ELF-1 (cell line): ENCODE measurements at places on chromosomes 1 and 21.

GRCh38 chr21:18147678-18148077, 97.0 kb upstream of the CHODL start:
- no peak for DNase-seq

DNA sequence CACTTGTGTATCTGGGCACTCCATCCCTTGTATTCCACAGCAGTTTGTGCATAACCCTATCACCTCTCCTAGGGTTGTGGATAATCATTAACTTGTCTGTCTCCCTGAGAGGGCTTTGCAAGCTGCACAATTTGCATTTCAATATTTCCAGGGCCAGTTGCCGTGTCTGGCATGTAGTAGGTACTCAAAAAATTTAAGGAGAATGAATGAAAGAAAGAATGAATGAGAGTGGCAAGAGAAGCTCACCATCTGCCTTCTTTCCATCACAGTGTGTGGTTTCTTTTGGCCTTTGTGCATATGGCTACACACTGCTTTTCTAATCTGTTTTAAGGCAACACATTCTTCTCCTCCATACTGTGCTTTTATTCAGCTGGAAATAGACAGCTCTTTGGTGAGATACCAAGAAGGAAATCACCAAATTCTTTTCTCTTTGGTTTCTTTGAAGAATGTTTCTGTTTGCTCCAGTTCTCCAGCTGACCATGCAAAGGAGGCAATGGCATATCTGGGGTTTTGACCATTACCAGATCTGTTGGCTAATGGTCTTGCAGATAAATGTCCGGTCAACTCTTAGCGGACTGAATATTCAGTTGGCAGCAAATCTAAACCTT, 49.4 kb downstream of the NGF start:
- no peak for DNase-seq

DNA sequence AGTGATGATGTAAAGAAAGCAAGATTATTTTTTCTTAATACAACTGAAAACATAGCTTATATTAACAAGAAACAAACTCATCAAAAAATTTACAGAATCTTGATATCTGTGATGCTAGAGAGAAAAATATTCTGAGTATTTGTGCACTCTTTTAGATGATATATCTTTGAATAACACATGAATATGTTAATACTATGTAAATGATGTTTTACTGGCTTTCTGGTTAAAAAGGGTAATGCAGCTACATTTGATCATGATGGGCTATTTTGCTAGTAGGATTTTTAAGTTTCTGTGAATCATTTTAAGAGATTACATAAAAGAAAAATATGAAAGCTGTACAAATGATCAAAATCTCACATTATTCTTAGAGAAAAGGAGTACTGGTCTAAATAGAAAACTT, 114.5 kb downstream of the GRIK1 start:
- no peak for DNase-seq

GRCh38 chr1:61828805-61829204, 86.5 kb downstream of the PATJ start:
- DNase-seq = no peak

DNA sequence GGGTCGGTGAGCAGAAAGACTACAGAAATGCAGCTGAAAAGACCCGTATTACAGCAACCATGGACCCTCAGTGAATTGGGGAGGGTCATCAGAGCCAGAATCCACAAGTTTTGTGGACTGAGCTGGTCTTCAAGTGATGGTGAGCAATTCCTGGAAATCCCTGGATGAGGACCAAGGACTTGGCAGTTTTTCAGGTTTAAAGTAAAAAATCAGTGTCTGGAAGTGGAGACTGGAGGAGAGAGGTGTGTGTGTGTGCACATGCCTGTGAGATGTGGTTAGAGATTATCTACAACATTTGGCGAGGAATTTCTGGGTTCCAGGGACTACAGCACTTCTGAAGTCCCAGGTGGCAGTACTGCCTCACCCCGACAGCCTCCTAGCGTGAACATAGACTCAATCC, 56.4 kb downstream of the KIRREL1 start:
- no peak for DNase-seq

DNA sequence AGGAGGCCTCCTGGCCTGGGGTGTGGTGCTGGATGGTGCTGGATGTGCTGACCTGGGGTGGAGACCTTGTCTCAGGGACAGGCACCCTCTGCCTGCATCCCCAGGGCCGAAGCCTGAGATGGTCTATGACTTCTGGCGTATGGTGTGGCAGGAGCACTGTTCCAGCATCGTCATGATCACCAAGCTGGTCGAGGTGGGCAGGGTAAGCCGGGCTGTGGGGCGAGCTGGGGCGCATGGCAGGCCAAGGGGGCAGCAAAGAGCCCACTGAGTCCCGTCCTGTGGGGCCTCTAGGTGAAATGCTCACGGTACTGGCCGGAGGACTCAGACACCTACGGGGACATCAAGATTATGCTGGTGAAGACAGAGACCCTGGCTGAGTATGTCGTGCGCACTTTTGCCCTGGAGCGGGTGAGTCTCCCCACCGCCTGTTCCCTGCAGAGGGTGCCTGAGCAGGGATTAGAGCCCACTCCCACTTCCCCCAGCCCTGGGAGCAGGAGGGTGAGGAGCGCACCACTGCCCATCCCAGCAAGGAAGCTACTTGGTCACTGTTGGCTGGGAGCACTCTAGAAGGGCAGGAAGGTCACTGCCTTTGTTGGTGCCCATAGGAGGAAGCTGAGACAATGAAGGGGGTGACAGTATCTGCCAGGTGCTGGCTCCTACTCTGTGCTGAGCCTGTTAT, 75.2 kb downstream of the PTPRU start:
- no peak for DNase-seq

- DNase-seq = no peak
Observed at GRCh38 chr1:95071539-95071938, 1.2 kb downstream of the ALG14 start.

DNA sequence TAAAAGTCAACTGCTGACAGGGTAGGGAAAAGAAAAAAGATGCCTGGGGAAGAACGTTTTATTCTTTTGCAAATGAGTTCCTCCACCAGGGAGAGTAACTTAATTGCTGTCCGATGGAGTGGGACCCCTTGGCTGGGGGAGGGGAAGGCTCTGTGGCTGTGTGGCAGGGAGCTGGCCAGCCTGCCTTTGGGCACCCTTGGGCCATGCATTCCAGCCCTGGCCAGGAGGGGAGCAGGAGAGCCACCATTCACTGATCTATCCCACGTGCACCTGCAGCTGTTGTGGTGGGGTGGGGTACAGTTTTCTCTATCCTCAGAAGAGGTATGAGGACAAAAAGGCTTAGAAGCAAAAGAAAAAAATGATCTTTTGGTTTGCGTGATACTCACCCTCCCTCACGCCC, 116.9 kb downstream of the KCNK1 start:
- DNase-seq = peak; percentile 89

- DNase-seq = no peak
Observed at GRCh38 chr1:10917513-10918454, 94.7 kb upstream of the TARDBP start.

DNA sequence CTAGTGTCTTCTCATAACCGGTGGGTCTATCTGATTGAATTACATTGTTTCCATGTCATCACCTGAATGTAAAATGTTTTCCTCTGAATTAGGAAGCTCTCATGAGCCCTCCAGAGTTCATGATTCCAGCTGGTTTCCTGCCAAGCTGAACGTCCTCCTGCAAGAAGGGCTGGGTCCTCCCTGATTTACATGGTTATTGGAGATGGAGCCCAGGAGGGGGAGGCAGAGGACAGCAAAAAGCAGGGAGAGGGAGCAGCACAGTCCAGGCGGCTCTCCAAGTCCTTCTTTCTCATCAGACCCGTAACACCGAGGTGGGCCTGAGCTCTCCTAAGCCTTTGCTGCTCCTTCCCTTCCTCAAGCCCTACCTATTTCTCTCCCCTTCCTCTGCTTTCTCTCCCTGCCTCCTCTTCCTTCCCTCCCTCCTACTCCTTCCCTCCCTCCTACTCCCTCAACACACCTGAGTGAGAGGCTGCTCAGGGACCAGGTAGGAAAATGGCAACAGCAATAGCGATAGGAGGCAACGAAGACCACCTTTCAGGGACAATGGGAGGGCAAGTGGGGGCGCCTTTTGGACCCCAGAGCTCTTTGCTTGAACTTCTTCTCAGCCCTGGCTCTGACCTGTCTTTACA, 265.9 kb downstream of the PRDM2 start:
- peak; percentile 67 for DNase-seq

DNA sequence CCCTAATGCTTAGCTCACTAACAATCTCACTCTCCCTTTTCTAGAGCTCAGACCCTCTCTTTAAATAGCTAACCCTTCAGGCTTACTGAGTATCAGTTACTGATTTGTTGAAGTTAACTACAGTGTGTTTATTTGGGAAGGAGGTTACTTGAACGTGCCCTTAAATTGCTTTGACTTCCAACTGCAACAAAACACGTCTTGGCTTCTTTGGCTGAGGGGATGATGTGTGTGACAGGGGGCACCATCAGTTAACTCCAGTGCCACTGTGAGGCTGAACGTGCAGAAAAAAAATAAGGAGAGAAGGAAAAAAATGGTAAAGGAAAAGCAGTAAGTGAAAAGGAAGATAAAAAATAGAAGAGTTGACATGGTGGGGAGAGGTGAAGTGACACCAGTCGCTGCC, 75.1 kb upstream of the NRIP1 start:
- DNase-seq = no peak

- DNase-seq = no peak
Observed at GRCh38 chr1:111825217-111825616, 69.5 kb downstream of the DDX20 start.

DNA sequence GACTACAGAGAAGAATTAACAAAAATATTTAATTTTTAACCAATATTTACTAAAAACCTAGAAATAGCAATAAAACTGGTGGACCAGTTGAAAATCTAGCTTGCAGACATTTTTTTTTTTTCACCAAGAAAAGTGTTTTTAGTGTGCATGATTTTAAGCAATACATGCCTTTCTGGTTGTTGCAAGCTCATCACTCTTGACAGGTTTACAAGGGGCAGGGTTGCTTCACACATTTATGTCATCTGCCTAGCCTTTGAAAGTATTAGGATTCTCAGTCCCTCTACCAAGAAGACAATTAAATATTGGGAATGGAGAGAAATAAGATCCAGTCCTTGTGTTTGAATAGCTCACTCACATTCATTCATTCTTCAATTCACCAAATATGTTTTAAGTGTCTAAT, 53.8 kb upstream of the LYPLAL1 start:
- DNase-seq = no peak

GRCh38 chr21:31517664-31518414, 141.7 kb upstream of the SOD1 start:
- DNase-seq = no peak

DNA sequence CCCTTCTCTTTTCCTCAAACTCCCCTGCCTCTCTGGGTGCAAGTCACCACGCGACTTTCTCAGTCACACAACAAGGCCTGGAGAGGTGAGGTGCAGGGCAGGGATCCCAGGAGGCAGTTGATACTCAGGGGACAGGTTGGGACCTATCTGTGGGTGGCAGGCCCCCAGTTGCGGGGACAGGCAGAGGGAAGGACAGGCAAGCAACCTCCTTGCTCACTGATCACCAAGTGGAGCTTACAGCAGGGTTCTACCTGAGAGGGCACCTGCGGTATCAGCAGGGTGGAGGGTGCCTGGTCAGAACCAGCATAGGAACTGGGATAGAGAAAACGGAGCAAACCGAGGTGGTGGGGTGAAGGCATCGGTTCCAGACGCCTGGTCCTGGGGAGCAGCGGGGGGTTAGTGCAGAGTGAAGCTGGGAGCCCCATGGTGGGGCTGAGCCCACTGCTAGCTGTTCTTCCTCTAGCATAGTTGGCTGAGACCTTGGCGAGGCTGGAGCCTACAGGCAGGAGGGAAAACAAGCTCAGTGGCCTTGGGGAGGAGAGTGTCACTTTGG, 24.4 kb upstream of the TENT5C start:
- no peak for DNase-seq

DNA sequence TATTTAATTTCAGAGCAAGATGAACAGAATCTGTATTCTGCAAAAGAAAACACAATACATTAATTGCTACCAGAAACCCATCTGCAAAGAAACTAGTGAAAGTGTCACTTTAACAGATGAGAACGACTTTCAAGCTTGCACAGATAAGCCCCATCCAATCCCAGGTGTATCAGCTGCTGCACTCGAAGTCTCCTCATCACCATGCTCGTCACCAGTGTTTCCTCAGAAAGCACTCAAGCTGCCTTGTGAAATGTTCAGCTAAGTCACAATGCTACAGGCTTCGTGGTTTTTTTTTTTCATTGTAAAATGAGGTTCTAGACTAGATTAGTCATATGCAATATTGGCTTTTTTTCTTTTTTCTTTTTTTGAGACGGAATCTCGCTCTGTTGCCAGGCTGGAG, 3.3 kb upstream of the TOMM20 start:
- DNase-seq = no peak

GRCh38 chr1:162235241-162235800, 141.3 kb downstream of the SPATA46 start:
- DNase-seq = no peak

DNA sequence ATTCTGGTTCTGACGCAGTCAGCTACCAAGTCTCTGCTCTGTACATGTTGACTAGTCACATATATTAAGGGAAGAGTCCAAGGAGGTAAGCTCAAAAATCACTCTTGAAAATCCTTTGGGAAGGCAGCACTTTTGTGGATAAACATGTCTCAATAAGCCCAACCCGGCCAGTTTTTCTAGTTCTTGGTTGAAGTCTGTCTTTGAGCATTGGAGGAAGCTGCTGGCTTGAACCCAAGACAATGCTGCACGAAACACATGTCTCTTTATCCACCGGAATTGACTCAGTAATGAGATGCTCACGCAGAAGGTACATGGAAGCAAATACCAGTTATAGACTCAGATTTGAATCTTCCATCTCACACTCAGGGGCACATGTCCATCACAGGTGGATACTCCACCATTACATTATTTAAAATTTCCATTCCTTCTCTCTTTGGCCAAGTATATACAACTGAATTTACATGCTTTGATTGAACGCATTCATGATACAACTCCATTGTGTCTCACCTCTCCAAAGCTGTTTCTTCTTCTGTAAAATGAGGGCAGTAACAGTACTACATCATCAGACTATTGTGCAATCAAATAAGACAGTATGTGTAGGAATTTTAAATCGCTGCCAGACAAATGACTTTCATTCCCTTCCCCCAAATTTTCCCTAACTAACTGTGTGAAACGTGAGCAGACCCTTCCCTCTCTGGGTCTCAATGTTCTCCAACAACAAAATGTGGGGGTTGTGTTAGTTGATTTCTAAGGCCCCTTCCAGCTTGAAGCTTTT, 9.6 kb upstream of the GUCA2A start:
- no peak for DNase-seq

- no peak for DNase-seq
Observed at GRCh38 chr1:243230914-243231313, 24.2 kb downstream of the CEP170 start.

DNA sequence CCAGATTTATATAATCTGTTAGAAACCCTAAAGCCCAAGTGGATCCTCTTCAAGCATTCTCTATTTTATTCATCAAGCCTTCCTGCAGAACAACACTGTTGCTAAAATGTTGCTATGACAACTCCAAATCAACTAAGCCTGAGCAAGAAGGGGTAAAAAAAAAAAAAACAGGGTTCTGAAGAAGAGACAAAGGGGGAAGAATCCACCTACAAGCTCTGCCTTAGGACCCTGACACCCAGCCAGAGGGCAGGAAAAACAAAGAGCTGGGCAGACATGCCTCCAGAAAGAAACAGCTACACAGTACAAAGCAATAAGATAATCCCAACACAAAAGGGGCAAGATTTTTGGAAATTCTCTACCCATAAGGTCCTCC, 1.3 kb downstream of the USF1 start:
- DNase-seq = no peak

- no peak for DNase-seq
Observed at GRCh38 chr1:230717251-230717650, 3.3 kb upstream of the AGT start.

- DNase-seq = peak; percentile 77
Observed at GRCh38 chr1:3530926-3531818, 76.7 kb downstream of the ARHGEF16 start.

- DNase-seq = no peak
Observed at GRCh38 chr1:184419350-184420161, 32.7 kb downstream of the C1orf21 start.
